ENCODE measurements at places on chromosomes 2 and 18.

- no peak for DNase-seq
These were observed 2.6 kb downstream of the TET3 start for GRCh38 chr2:73987109-73987947.

DNA sequence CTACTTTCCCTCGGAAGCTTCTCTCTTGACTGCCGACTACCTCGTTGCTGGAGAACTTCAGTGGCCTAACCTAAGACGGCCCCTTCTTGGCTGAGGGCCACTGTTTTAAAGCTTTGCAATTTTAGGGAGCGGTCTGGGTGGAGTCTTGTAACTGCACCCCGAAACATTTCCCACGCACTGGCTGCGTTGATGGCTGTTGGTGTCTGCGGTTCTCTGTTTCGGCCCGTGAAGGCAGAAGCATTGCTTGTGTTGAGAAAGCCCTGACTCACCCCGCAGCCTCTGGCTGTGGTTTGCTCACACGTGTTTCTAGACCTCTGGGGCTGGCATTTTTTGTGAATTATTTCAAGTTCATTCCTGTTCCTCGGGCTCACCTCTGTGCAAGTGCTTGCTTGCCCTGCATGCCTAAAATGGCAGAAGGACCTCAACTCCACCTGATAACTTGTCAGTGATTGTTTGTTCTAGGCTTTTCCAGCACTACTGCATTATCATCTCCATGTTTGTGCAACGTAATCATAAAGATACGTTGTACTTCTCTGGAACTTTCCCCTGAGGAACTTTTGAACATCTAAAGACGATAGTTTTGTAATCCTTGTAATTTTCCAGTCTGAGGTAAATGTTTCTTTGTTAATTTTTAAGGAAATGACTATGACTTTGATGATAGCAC, 94.2 kb upstream of the DLX2 start:
- DNase-seq: peak; percentile 16

DNA sequence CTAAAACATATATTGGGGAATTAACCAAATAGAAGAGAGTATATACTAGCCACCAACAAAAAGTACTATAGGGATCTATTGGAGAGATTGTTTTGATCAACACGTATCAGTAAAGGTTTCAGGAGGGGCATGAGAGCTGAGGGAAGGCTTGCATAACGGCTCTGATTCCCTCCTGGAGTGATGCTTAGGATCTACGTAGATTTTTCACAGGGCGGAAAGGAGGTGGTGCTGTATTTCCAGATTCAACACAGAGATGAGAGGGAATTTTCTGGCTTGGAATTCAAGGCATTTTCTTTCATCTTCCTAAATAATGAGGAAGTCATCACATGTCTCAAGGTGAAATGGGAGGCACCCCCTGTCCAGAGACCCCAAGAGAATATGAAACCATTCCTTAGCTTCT, 443.8 kb downstream of the CMPK2 start:
- no peak for DNase-seq

DNA sequence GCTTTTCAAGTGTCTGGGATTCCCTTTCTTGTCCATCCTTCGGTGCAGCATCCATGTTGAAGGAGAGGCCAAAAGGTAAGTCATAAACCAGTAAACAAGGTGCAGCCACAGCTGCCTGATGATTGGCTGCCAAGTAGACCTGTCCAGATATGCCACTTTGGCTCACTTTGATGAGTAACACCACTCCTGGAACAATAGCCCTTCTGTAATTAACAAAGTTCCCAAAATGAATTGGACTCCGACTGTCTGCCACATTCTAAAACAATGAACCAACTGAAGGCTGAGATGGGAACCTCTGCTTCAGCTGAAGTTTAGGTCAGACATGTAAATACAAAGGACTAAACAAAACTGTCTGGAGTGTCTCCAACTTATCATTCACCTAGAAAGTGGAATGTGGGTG, 82.2 kb upstream of the LGALSL start:
- no peak for DNase-seq

GRCh38 chr18:3044931-3045698, 32.2 kb upstream of the LPIN2 start:
- DNase-seq: no peak

DNA sequence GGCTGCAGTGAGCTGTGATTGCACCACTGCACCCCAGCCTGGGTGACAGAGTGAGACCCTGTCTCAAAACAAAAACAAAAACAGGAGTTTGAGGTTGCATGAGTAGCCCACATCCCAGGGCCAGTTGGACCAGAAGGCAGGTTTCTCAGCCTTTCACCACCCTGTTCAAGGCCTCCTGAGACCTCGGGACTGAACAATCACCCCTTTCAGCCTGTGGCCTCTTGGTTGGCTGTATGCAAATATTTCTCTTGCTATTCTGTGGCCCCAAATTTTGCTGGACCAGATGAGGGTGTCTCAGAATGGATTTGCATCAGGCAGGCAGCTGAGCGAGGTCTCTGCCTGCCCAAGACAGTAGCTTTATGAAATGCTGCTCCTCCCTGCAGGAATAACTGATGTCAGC, 56.9 kb downstream of the DPYSL5 start:
- DNase-seq: no peak

DNA sequence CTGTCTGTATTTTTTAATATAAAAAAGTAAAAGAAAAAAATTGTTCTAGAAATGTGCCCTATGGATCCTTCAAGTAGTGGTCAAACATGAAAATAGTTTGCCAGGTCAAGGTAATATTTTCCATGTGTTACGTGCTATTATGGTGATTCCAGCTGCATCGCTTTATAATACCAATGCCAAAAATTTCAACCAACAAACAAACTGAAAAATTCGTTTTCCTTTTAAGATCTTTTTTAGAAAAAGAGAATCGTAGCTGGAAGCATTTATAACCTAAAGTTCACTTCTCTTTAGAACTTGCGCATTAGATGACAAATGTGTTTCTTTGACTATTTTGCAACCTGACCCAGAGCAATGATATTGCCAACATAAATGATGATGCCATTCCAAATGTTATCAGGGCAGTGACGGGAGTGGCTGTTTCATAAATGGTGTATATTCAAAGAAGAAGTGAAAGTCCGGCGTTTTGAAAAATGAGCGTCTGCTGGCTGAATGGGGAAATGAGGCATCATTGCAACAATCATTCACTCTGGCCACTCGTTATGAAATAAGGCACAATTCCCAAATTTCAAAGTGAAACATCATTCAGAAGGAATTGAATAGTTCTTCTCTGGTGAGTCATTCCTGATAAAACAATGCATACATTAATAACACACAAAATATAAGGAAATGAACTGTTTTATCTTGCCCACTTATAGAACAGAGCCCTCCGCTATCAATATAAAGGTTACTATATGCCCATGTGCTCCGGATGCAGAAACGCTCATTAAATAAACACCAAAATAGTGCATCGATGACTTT, 297.4 kb downstream of the TGIF1 start:
- no peak for DNase-seq

DNA sequence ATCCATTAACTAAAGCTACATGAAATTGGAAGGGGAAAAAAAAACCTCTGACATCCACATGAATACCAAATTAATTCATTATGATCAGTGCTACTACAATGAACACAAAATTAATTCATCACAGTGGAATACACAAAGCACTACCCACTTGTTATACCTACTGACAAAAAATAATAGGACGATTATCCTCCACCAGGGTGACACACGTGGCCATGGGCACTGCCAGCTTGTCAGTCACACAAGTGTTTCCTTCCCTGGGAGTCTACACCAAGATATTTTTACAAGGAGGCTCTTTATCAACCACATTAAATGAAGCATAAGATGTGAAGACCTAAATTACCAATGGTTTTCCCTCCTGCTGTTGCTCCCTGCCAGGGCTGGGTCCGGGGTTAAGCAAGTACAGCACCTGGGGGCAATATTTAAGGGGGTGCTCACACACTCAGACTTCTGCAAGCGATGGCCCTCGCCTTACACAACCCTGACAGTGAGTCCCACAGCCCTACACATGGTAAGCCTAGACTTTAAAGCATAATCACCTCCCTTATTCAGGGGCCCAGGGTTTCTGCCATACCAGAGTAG, 90.1 kb downstream of the TCF4 start:
- DNase-seq: no peak

DNA sequence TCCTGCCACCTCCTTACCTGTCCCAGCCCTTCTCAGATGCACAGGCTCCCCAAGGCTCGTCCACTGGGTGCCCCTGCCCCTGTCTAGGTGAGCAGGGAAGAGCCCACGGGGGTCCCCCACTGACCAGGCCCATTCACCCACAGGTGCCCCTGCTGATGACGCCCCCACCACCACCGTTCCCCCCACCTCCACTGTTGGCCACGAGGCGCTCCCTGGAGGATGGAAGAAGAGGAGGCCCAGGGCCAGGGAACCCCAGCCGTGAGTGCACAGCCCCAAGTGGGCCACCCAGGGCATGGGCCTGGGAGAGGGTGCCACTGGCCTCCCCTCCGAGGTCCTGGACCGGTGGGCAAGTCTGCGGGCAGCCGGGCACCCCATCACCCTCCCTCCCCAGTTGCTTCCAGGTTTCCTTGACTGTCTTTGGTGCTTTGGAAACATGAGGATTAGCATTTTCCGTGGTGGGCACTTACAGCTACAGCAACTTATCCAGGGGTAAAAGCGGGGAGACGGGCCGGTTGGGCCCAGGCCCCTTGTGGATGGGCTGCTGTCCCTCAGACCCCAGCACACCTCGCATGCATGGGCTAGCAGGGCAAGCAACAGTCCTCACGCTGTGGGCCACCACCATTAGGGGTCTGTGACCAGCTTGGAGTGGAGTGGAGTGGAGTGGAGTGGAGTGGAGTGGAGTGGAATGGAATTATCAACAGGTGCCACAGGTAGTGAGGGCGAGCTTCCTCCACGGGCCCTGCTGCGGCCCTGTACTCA, 13.2 kb upstream of the KLHL30 start:
- DNase-seq: no peak

- no peak for DNase-seq
These were observed 69.5 kb upstream of the HDAC4 start for GRCh38 chr2:239470151-239470900.

DNA sequence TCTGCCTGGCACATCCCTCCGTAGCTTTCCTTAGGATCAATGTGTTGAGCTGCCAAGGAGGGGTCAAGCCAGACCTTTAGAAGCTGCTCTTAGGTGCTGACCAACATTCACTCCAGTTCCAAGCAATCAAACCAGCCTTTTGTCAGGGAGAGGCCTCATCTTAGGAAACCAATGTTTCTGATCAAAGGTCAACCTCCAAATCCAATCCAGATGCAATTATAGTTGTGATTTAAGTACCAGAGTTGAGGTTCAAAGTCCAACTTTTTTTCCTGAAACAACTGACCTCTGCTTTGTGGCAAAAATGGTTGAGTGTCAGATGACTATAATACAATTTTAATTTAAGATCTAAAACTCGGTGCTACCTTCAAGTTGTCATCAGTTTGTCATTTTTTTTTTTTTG, 303.4 kb downstream of the ALK start:
- DNase-seq: no peak

GRCh38 chr2:74836675-74837401, 2.9 kb downstream of the HK2 start:
- DNase-seq: no peak

DNA sequence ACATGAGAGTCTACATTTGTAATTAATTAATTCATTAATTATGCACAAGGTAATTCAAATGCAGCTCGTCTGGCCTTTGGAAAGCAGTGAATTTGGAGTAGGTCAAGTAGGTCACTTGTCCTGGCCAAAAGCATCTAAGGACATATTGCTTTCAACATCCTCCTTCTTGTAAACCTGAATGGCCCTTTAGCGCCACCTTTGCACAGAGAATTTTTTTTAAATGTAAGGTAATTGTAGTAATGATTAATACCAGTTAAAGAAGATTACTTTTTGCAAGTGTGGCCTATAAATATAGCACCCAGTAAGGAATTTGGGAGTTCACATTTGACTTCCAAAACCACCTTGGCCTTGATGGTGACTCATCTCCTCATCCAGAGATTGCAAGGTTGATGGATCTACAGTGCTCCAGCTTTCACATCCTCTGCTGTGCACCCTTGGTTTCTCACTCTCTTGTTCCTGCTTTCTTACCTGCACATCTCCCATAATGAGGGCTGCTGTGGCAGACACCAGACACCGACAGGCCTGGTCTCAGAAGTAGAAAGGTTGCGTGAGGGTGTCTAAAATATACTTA, 481.7 kb downstream of the TGIF1 start:
- DNase-seq: no peak

- peak; percentile 1 for DNase-seq
These were observed 44.9 kb downstream of the RBBP8 start for GRCh38 chr18:22977847-22978701.

- DNase-seq: peak; percentile 4
These were observed 23.4 kb upstream of the TANK start for GRCh38 chr2:161136696-161137324.

Data from skin of body (tissue), 3 donors.